ENCODE measurements at places on chromosomes 2 and 18.

DNA sequence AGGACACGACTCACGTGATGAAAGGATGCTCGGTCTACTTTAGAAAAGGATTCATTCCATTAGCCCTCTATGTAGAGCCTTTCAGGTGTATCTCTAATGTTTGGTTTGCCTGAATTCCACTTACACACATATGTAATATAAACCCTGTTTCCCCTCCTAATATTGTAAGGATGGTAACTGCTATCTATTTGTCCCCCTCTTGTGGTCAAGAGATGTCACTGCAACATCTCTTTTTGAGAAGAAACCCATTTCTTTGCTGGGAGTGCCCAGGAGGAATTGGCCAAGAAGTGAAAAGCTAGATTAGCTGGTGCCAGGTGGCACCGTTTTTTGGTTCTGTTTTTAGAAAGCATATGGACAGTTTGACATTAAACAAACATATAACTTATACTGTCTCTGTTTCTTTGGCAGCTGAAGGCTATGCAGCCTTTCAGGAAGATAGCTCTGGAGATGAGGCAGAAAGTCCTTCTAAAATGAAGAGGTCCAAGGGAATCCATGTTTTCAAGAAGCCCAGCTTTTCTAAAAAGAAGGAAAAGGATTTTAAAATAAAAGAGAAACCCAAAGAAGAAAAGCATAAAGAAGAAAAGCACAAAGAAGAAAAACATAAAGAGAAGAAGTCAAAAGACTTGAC lies 41.2 kb downstream of the RALBP1 start:
- DNase-seq = peak; percentile 19

DNA sequence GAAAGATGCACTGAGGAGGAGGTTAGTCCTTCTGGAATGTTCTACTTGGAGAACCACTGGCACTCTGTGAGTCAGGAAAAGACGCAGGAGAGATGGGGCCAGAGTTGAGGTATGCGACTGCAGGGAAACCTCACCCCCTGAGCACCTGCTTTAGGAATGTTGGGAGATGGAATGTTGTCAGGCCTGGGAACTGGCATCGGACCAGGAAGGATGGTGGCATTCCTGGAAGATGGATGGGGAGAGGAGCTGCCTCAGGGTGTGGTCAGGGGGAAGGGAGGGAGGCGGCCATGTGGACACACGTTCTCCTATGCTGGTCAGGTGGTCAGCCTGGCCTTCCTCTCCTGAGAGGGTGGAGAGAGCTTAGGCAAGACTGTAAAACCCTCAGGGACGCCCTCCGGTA lies 146.3 kb downstream of the CELF4 start:
- DNase-seq = peak; percentile 77

DNA sequence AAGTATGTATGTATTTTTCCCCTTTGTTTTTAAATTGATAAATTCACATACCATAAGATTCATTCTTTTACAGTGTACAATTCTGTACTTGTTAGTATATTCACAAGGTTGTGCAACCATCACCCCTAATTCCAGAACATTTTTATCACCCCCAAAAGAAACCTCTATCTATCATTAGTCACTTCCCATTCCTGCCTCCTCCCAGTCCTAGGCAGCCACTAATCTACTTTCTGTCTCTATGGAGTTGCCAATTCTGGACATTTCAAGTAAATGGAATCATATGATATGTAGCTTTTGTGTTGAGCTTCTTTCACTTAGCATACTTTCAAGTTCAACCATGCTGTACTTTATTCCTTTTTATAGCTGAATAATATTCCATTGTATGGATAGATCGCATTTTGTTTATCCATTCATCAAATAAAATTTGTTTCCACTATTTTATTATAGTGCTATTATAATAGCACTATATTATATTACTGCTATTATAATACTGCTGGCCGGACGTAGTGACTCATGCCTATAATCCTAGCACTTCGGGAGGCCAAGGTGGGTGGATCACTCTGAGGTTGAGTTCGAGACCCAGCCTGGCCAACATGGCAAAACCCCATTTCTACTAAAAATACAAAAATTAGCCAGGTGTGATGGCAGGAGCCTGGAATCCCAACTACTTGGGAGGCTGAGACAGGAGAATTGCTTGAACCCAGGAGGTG lies 10.9 kb downstream of the STARD7 start:
- no peak for DNase-seq

DNA sequence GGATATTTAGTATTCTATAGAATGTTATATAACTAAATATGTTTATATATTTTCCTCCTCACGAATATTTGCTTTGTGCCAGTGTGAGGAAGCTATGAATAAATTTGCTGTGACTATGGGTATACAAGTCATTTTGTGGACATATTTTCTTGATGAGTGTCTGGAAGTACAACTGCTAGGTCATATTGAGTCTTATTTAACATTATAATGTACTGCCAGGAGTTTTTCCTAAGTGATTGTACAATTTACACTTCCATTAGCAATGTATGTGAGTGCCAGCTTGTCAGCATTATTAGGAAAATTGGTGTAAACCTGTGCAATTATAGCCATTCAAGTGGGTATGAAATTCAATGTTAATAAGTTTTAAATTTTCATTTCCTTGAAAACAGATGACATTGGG lies 1328.9 kb upstream of the TMEFF2 start:
- no peak for DNase-seq

- DNase-seq = no peak
These were observed 31.8 kb downstream of the METAP1D start for GRCh38 chr2:172031536-172031935.

DNA sequence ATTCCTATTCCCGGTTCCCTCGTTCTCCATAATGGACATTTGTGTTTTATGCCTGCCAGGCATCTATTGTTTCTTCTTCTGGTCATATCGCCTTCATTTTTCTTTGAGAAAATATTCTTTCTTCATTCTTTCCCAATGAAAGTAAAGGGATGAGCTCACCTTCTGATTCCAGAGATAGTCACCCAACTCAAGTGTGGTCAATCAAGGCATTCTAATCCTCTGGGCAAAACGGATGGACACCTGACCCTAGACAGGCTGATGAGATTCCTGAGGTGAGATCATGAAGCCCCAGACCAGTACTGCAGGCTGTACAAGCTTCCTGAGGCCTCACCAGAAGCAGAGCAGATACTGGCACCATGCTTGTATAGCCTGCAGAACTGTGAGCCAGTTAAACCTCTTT lies 52.8 kb downstream of the GAD1 start:
- no peak for DNase-seq

DNA sequence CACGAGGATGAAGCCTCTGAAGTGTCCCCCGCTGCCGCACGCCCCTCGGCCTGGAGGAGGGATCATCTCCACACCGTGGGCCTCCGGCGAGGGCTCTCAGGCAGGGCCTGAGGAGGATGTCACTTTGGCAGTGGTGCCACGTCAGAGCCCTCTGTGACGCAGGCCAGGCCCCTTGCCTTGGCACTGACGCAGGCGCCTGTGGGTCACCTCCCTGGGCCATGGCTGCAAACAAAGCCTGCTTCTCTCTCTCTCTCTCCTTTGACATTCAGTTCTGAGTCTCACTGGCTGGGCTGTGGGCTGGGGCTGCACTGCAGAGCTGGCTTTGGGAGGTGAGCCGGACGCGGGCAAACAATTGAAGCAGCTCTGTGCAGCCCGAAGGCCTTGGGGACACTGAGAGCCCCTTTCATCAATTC lies 273.7 kb downstream of the TWIST2 start:
- DNase-seq = no peak

GRCh38 chr2:105814291-105814940 lies 69.7 kb downstream of the NCK2 start:
- DNase-seq = no peak

DNA sequence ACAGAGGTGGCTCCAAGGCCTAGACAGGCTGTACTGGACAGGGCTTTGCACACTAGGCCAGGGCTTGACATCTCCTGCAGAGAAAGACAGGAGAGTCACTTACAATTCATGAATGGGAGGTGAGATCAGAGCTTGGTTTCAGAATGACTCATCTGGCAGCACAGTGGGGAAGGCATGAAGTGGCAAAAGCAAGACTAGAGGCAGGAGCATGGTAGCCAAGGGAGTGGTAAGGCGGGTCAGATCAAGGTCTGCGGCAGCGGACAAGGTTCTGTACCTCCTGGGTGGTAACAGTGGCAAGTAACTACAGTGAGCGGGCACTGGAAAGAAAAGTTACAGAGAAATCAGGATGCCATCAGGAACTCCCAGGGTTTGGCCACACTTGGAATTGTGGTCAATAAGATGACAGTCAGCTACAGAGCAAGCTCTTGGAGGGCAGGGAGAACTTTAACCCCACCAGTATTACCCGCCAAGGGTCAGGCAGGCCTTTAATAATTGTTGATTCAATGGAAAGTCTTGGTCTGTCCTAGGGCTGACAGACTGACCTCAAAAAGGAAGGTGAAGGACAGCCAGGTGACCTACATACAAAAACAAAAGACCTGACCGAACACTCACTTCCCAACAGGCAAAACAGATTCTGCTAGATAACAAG lies 5.7 kb downstream of the MCFD2 start:
- peak; percentile 83 for DNase-seq

GRCh38 chr18:24470022-24470618 lies 9.7 kb downstream of the HRH4 start:
- no peak for DNase-seq

DNA sequence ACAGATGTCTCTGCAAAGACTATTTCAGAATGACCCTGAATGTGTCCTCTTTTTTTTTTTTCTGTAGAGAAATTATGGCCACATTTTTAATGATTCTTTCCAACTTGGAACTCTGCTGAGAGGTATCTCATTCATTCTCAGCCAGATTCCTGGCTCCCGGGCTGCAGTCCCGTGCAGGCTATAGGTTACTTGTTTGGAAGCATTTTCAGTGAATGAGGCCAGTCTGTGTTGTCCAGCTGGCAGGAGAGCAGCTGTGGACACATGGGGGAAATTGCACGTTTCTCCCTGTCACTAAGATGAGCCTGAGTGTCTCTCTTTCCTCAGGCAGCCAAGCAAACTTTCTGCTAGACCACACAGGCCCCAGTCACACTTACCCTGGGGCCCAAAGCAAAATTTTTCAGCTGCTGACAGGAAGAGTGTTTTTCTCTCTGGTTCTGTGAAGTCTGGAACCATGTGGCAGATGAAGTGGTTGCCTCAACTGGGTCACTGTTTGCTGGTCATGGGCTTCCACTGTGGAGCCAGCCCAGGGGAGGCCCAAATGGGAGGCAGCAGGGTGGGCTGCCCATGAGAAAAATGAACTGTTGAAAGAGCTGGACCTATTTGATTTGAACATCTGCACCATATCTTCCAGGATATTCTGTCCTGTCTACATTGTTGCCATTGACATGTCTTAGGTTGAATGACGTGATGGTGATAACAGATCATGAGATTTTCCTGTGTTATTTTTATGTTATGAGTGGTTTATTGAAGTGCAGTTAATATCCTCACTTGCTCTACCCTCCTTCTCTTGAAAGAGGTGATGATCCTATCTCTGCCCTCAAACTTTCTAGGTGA lies 431.2 kb downstream of the LPIN1 start:
- DNase-seq = no peak

DNA sequence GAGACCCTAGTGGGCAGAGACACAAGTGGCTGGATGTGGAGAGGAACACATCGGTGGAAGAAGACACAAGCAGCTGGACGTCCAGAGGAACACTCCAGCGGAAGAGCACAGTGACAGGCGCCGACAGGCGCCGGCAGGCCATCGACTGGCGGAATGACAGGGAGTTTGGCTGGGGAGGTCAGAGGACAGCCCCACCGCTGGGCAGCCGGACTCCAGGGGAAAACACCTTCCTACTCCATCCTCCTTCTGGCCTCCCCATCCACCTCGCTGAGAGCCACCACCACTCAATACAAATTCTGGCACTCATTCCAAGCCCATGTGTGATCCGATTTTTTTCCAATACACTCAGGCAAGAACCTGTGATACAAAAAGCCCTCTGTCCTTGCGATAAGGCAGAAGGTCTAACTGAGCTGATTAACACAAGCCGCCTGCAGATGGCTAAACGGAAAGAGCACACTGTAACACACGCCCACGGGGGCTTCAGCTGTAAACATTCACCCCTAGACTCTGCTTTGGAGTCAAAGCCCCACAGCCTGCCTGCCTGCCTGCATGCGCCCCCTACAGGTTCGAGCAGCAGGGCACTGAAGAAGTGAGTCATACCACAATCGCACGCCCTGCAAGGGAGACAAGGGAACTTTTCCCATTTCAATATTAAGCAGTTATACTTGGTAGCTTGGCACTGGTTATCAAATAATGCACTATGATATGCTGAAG lies 50.2 kb upstream of the LRP1B start:
- no peak for DNase-seq

GRCh38 chr2:144156736-144157640 lies 362.9 kb downstream of the ZEB2 start:
- DNase-seq = no peak

GRCh38 chr2:25252291-25253152 lies 84.1 kb upstream of the POMC start:
- no peak for DNase-seq

GRCh38 chr2:221255862-221256261 lies 316.2 kb downstream of the EPHA4 start:
- no peak for DNase-seq

DNA sequence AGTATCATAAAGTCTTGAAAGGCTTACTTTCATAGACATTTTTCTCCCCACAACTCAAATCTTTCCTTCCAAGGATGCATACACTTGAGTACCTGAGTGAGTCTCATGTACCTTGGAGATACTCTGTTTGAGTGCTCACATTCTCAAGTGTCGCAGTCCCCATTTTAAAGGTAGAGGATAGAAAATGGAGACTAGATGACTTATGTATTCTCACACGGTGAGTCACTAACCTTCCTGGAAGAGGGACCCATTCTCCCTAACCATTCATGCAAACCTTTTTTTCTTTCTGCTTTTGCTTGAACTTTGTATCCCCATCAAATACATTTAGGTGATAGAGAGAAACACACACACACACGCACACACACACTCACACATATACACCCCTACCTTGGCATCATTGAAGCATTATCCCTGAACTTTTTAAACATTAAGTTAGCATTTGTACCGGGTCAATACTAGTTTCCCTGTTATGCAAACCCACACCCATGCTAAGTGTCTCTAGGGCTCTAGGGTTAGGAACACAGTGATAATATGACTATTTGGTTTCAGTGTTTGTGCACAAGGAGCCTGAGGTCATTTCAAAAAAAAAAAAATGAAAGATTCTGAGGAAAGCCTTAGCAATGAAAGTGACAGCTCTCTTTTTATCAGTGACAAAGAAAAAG lies 236.2 kb downstream of the IKZF2 start:
- no peak for DNase-seq

GRCh38 chr2:32877587-32878510 lies 68.9 kb upstream of the LTBP1 start:
- DNase-seq = no peak

GRCh38 chr18:10564975-10565773 lies 39.3 kb downstream of the NAPG start:
- no peak for DNase-seq
